ENCODE measurements at places on chromosomes 12 and 14.

GRCh38 chr14:50955373-50956043, 11.2 kb upstream of the PYGL start:
- DNase-seq, result no peak

GRCh38 chr14:24894583-24895242, 155.2 kb downstream of the STXBP6 start:
- DNase-seq, result no peak

DNA sequence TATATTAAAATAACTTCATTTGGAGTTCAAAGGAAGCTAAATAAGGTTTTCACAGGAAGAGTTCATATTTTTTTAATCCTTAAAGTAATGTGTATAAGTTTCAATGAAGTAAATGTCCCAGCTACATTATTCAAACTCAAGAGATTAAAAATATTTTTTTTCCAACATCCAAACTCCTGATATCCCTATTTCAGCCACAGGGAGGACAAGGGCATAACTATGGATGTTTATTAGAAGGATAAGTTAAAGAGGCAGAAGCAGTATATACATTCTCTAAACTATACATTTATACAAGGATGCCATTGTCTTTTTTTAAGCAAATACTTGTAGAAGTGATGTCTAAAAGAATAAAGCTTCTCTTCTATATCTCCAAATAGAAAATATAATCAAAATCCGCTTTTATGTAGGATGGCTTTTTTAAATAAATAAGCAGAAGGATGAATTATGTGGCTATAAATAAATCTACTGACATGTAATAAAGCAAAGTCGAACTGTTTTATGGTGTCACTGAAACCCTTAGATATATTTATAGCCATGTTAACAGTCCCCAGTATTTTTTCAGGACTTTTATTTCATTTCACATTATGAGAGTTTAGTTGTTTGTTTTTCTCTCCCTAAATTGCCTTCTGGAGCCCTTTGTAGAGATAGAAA, 936.5 kb downstream of the DIO2 start:
- no peak for DNase-seq

DNA sequence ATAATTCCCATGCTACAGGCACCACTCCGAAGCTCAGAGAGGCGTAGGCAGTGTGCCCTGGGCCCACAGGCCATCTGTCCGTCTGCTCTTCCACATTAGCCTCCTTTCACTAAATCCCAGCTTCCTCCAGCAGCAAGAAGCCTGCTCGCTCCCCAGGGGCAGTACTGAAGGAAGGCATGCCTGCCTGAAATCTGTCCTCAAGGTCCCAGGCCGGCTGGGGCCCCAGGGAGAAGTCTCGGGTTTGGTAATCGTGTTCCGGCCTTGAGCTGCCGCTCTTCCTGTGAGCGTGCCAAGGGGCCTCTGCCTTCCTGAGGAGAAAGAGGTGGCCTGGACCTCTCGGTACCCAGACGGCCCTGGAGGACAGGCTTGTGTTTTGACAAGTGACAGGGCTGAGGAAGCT, 15.2 kb upstream of the DLK1 start:
- no peak for DNase-seq

GRCh38 chr12:94795520-94795919, 145.2 kb upstream of the TMCC3 start:
- no peak for DNase-seq

- no peak for DNase-seq
Observed at GRCh38 chr12:63298386-63298930, 147.5 kb upstream of the AVPR1A start.

- no peak for DNase-seq
Observed at GRCh38 chr12:59087077-59087673, 166.9 kb upstream of the LRIG3 start.

DNA sequence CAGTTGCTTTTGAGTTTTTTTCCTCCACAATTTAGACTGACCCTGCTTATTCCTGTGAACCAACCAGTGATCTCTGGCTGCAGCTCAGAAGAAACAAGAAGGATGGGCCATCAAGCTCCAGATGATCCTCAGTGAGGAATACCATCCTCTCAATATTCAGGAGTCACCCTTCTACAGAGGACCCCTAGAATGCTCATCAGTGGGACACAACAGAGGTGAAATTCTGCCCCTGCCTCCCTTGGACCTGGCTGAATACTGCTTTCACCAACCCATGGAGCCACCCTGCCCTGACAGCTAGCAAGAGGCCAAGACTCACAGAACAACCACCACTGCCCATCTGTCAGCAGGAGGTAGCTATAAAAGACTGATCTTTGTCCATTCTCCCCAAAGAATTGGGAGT, 9.2 kb upstream of the DHRS2 start:
- DNase-seq, result no peak

- no peak for DNase-seq
Observed at GRCh38 chr12:55955800-55956508, 9.9 kb downstream of the PMEL start.

GRCh38 chr12:107803092-107803491, 28.6 kb downstream of the ASCL4 start:
- DNase-seq, result no peak

DNA sequence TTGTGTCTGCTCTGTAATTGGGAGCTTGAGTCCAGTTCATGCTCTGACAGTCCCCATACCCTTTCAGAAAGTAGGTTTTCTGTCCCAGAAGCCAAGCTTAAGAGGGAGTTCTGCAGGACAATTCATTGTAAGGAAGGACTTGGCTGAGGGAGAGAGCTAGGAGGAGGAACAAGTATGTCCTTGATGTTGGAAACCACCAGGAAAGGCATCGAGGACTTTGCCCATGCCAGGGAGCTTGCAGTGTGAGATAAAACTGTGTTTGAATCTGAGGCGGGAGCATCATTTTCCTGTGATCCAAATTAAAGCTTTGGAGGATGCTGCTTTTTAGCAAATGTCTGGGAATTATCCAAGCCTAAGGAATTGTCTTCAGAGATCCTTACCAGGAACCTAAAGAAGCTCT, 175.3 kb downstream of the EMP1 start:
- no peak for DNase-seq

- no peak for DNase-seq
Observed at GRCh38 chr12:130078852-130079251, 83.4 kb upstream of the FZD10 start.

DNA sequence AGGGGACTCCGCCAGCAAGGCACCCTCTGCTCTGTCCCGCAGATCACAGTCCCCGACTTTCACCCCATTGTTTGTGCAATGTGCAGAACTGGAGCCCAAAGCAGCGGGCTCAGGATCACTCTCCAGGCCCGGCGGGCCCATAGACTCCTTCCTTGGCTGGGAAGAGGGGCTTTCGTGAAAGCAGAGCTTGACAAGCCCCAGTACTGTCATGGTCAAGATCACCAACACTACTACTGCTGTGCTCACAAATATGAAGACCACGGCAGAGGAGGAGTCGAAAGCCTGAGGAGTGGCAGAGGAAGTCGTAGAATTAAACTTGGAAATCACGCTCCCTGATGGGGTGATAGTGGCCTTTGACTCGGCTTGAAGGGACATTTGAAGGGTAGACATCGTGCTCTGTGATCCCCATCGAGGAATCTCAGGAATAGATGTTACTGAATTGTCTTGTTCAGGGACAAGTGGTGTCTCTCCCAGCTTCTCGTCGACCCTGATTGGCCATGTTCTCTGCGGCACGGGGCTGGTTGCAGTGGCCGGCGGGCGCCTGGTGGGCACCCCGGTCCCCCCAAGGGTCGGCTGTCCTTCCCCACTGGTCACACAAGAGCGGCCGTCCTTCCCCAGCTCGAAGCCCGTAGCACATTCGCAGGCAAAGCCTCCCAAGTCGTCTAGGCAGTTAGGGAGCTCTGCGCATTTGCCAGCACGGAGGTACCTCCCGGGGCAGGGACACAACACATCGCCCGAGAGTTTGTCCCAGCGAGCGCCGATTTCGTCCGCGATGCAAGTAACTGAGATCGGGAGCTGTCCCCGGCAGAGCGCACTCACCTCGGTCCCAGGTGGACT, 1.1 kb downstream of the CLEC14A start:
- no peak for DNase-seq

- no peak for DNase-seq
Observed at GRCh38 chr12:122067966-122068365, 10.6 kb upstream of the MLXIP start.

- no peak for DNase-seq
Observed at GRCh38 chr12:113260127-113260526, 38.9 kb downstream of the TPCN1 start.

- no peak for DNase-seq
Observed at GRCh38 chr12:56991319-56992246, 14.8 kb downstream of the ZBTB39 start.

DNA sequence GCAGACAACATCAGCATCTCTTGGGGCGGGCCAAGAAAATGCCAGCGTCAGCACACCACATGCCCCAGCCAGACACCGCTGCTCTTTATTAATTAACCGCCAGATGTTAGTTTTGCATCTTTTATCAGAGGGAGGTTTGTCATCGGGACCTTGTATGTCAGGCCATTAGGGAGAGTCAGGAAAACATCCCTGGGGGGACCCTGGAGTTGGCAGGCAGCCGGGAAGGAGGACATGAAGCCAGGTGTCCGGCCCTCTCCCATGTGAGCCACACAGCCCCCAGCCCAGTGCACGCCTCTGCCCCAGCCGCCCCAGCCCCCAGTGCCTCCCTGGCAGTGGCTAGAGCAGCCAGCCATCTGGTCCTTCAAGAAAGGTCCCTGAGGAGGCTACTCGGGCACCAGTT, 56.9 kb upstream of the FAM222A start:
- DNase-seq, result no peak

- DNase-seq, result no peak
Observed at GRCh38 chr14:99333841-99334635, 62.0 kb upstream of the BCL11B start.

GRCh38 chr12:79689061-79689476, 1.7 kb downstream of the PAWR start:
- DNase-seq, result no peak

GRCh38 chr12:79535751-79536150, 155.0 kb downstream of the PAWR start:
- no peak for DNase-seq

GRCh38 chr12:20196767-20197166, 171.6 kb upstream of the PDE3A start:
- no peak for DNase-seq

GRCh38 chr12:29534935-29535334, 37.4 kb upstream of the OVCH1 start:
- DNase-seq, result no peak

GRCh38 chr12:72264548-72265175, 7.5 kb upstream of the TRHDE start:
- DNase-seq, result no peak

- no peak for DNase-seq
Observed at GRCh38 chr12:92619730-92620684, 82.8 kb upstream of the PLEKHG7 start.

GRCh38 chr12:121649322-121649721, 20.1 kb downstream of the MORN3 start:
- DNase-seq, result no peak

DNA sequence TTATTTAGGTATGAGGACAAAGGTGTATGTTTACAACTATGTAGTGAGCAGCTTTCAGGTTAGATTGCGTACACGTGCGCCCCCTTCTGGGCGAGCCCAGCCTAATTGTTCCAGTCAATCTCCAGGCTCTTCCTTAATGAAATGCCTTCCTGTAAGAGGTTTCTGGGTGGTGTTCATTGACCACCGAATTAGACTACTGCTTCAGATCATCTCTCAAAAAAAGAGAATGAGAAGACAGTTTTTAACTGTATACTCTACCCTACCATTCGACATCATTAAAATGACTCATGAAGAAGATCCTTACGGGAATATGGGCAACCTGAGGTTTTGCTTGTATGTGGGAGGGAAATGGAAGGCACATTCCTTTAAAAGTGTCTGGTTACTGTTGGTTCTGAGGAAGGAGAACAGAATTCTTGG, 2.1 kb downstream of the LUM start:
- no peak for DNase-seq
